ENCODE measurements at places on chromosomes 5 and 9.

GRCh38 chr5:136764601-136765000, 399.3 kb upstream of the TRPC7 start:
- DNase-seq: no peak

DNA sequence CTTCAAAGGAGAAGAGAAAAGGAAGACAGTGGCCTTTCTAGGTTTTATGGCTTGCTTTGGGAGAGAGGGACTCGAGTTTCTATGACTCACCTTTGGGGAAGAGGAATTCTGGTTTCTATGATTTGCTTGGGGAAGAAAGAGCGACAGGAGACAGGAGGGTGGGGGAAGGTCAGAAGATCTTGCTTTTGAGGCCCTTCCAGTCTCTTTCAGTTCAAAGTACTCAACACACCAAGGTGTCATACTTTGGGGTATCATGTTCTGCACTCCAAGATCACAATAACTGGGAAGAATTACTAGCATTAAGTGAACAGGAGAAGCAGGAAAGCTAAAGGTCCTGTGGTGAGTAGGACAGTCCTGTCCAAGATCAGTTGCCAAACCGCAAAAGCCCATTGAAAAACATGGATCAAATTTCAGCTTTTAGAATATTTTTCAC, 324.5 kb downstream of the ARHGEF28 start:
- no peak for DNase-seq

DNA sequence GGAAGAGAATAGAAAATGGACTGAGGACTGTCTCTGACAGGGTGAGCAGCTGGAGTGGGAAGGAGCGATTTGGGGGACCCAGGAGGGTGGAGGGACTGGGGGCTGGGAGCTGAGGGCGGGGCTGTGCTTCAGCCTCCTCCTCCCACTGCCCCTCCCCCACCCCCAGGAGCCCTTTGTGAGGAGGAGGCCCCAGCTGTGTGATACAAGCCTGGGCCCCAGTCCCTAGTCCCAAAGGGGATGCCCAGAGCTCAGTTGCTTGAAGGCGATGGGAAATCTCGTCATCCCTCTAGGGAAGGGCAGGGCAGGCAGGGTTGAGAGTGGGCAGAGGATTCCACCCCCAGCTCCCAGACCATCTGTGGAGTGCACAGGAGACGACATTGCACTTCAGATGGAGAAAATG, at the start of gene SPATA31E1:
Gene SPATA31E1, plus strand, starts transcription at position 251 of the 400 bp plus-strand sequence. Its CDS starts 15 bp downstream, at position 266.
- DNase-seq: no peak

- DNase-seq: no peak
Measured at GRCh38 chr5:152170350-152170749, 234.7 kb downstream of the NMUR2 start.

DNA sequence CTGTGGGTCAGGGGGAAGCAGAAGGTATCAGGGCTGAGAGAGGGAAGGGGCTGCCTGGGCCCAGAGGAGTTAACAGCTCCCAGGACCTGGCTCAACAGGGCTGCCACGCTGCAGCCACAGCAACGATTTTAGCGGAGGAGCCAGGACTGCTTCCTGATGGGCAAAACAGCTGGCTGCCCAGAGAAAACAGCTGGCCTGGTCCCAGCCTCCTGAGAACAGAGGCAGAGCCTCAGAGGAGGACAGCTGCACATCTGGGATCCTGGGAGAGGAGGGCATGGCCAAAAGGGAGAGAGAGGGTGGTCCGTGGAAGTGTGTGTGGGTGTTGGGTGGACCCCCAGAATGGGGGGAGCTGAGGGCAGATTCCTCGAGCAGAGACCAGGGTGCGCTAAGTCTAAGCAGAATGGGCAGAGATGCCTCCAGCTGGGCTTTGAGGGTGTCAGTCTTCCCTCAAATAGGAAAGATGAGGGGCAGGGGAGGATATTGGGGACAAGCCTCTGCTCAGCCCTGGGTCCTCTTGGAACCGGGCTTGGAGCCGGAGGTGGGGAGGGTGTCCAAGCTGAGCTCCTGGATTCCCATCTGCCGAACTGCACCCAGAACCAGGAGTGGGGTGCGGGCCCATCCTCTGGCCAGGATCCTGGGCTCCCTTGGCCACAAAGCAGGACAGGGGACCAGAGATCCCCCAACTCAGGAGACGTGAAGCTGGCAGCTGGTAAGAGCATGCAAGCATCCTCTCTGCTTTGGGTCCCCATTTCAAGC, 9.1 kb upstream of the CERCAM start:
- no peak for DNase-seq

DNA sequence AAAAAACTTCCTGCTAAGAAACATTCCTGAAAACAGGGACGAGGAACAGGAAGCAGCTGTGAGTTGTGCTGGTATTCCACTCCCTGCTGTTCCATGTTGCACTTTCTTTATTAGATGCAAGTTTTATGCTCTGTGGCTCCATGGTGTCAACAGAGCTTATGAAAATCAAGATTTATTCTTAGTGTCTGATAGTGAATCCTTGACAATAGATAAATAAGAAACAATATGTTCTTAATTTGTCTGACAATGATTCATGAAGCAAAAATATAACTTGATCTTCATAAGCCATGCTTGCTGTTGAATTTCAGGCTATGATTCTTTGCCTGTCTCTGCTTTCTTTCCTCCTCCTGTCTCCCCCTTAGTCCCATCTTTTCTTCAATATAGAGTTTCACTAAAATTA, 119.6 kb downstream of the DROSHA start:
- no peak for DNase-seq
